Esophagus squamous epithelium (tissue), 5 donors: ENCODE measurements at places on chromosomes 11 and 22. TPM values are rescaled to one million over a fixed set of nuclear protein-coding genes. Genes with fewer than 3 reads are reported as not detected.

The ZW10 gene
- 16.4 TPM for total RNA-seq

The ALG9 gene
- 29.4 TPM for total RNA-seq

The PHOX2A gene
- total RNA-seq = not detected

DNA sequence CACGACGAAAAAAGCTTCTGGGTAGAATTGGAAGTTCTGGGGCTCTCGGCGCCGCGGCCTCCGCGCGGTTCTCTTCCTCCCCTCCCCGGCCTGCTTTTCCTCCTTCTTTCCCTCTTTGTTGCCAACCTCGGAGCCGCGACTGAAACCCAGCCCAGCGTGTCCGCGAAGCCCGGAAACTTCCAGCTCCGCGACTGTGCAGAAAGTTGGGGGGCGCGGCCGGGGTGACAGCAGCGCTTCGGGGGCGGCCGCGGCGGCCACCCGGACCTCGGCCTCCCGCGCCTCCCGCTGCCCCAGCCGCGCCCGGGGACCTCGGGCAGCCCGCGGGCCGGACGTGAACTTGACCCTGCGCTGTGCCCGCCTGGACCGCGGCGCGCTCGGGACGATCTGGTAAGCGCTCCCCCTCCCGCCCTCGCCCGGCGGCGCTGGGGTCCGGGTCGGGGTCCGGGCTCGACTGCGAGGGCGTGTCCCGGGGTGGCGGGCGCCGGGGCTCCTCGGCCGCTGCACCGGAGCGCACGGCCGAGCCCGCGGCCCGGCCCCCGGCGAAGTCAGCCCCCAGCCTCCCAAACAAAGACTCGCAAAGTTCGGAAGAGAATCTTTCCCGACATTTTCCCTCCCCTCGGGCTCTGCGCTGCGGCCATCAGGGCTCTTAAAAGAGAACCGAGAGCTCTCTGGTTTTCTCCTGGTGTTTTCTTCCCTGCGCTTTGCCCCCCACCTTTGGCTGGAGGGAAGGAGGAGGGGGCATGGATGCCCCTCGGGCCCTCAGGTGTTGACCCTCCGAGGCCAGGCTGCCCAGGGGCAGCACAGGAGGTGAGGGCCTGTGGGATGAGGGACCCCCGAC is 67.9 kb upstream of the WNT7B start:
- DNase-seq = no peak

GRCh38 chr11:69836401-69836800 is 17.2 kb upstream of the FGF3 start:
- no peak for DNase-seq

DNA sequence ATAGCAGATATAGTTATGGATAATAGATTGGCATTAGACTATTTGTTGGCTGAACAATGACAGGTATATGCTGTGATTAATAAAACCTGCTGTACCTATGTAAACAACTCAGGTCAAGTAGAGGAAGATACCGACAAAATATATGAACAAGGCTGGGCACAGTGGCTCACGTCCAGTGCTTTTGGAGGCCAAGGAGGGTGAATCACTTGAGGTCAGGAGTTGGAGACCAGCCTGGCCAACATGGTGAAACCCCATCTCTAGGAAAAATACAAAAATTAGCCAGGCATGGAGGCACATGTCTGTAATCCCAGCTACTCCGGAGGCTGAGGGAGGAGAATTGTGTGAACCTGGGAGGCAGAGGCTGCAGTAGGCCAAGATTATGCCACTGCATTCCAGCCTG is 14.0 kb upstream of the CHKA start:
- DNase-seq = no peak

DNA sequence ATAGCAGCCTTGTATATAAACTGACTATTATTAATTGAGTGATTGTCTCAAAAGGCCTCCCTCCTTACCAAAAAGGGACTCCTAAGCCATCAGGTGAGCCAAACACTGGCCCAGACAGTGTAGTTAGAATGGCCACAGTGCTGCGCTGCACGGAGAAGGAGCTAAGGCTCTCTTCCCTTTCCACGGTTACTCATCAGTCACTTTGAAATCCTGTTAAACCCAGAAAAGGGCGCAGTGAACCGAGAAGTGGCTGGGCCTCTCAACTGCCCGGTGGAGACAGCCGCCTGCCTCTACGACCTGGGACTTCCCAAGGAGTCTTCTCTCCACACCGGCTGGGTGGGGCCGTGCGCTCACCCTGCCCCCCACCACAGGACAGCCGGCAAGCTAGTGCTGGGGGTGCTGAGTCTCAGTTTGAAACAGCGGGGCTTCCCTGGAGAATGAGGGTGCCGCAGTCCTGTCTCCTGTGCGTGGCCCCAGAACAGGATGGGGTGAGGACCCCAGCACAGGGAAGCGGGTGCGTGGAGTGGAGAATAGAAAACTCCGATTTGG is 1.3 kb downstream of the MYH9 start:
- DNase-seq = no peak

- DNase-seq = no peak
Observed at GRCh38 chr11:122309262-122309925, 193.4 kb upstream of the BLID start.

DNA sequence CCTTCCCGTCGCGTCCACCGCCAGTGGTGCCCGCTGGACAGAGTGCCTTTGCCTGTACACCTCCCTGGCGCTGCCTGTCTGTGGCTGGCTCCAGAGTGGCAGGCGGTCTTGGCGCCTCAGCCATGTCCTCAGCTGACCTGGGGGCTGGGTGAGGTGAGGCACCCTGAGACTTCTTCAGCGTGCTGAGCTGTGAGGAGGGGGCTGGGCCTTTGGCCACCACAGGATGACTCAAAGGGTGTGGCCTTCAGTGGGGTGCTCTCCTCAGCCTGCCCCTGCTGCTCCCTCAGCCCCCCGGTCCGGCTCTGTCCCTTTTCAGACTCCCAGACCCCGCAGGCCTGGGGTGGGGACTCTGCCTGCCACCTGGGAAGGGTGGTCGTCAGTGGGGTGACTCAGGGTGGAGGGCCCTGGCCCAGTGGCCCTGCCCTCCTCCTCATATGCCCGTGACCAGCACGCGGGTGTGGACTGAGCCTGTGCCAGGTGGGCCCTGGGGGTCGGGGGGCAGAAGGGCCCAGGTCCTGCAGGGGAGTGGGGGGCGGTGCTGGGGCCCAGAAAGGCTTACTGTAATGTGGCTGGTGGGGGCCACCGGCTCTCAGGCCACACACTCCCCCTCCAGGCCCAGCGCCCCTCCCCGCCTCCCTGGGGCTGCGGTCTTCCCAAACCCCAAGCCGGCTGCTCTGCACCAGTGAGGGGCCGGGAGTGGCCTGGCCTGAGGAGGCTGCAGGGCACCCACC is 15.9 kb downstream of the CRELD2 start:
- DNase-seq = no peak

GRCh38 chr22:32333769-32334659 is 23.7 kb upstream of the RFPL3 start:
- DNase-seq = no peak

- no peak for DNase-seq
Observed at GRCh38 chr11:35424157-35424940, 5.0 kb upstream of the SLC1A2 start.

GRCh38 chr22:22138915-22139314 is 105.7 kb upstream of the VPREB1 start:
- no peak for DNase-seq
